T follicular helper cell (primary cell): ENCODE measurements at places on chromosomes 4 and X.

GRCh38 chr4:2804449-2804972 is 11.6 kb downstream of the SH3BP2 start:
- no peak for DNase-seq

DNA sequence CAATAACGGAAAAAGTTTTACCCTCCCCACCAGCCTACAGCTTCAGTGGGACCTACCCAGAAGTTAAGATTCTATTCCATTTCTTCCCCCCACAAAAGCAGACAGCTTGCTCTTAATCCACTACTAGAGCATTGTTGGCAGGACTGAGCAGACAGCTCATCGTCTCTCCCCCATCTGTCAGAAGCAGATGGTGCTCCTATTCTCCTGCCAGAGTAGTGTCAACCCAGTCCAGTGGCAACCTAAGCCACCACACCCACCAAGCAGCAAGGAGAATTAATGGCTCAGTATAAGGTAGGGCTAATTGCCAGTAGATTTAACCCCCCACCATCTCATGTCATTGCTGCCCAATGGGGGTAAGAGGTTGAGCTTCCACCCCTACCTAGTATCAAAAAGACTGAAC is 62.0 kb downstream of the AWAT2 start:
- no peak for DNase-seq

- peak; percentile 10 for DNase-seq
Measured at GRCh38 chrX:135112096-135112729, 8.1 kb downstream of the ETDB start.

DNA sequence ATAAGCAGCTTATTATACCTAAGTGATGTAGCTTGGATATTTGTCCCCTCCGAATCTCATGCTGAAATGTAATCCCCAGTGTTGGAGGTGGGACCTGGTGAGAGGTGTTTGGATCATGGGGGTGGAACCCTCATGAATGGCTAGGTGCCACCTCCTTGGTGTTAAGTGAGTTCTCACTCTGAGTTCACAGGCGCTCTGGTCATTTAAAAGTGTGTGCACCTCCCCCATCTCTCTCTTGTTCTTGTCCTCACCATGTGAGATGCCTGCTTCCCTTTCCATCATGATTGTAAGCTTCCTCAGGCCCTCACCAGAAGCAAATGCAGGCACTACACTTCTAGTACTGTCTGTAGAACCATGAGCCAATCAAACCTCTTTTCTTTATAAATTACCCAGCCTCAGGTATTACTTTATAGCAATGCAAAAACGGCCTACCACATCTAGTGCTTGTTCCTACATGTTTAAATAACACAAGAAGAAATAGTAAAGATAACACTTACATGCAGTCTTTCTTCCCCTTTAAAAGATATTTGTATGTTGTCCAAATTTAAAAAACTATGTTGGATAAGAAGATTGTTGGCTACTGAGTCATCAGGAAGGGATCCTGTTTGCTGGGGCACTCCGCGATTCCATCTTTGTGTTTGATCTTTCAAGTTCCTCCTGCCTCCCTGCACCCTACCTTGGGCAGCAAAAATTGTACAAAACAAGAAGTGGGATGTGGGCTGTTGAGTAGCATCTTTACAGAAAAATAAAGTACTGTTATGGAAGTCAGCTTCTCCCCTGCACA is 29.7 kb downstream of the PPP1R2C start:
- DNase-seq, result no peak

DNA sequence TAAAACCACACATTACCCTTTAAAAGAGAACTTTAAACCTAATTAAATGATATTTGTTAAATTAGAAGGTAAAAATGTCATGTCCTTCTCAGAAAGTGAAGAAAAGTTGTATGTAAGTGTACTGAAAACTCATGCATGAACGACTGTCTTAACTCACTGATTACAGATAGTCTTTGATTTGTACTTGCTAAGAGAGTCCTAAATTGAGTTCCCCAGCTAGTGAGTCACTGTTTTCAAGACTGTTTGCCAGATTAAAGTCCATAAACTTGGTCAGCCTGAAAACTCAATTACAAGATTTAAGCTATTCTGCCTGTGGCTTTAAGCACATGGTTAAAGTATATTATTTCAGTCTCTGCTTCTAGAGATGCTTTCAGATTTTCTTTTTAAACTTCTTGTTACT is 124.9 kb upstream of the ZCCHC13 start:
- no peak for DNase-seq

GRCh38 chrX:118350706-118351105 is 4.8 kb downstream of the WDR44 start:
- no peak for DNase-seq

DNA sequence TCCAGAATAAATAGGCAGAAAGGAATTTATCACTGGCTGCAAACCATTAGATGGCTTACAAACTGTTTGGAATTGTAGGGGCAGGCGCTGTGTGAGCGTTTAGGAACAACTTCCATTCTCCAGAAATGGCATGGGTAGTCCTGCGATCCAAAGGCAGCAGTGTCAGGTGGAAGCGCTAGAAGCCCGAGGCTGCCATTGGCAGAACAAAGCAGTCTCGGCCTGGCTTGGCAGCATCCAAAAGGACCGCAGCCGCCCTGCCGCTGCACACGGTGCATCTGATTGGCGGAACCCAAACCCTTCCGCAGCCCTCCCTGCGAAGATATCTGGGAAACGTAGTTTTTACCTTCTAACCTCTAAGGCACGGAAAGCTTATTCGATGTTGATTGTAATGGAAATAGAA is 23.6 kb upstream of the YTHDC1 start:
- DNase-seq, result peak; percentile 37

DNA sequence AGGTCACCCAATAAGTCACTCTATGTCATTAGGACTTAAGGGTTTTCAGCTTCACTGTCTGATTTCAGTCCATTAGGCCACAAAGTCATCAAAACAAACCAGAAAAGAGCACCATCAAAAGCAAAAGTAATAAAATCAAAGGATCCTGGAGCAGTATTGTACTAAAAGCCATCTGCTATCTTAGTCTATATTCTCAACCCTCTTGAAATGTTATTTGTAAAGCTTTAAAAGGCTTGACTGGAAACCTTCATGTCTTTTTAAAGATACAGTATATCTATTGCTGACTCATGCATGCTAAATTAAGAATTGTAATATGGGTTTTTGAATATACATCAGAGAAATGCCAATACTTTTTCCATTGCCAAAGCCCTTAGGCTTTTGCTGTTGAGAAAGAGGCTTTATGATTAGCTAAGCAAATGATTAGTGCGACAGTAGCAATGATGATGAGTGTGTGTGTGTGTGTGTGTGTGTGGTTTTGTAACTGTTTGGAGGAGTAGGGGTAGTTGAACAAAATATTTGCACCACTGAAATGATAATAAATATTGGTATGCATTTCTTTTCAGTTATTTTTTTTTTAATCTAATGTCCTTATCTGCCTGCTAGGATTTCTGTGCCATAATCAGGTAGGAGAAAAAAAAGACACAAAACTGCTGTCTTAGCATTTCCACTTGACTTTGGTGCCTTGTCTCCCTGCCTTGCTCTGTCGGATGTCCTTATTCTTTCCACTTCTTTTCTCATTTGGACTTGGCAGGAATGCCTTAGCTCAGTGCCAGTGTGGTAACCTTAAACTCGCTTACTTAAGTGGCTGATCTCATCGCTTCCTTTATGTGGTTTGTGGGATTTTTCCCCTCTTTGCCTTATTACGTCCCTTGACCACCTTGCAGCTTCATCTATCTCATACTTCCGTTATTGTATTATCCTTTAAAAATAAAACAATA is 119.7 kb downstream of the PCDH7 start:
- DNase-seq, result no peak

DNA sequence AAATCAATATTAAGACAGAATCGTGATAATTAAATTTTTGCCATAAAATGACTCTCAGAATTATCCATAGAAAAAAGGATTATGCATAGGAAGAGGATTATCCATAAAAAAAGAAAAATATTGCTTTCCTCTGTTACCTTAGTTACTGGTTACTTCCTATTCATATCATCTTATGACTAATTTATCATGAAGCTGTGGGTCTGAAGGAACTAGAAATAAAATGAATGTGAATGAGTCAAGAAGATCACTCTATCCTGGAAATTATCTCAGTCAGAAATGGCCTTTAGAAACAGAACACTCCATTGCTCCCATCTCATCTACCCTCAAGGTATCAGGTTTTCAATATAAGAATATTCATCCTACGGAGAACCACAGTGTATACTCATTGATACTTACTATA is 19.4 kb downstream of the RPS6KA6 start:
- no peak for DNase-seq

- no peak for DNase-seq
Measured at GRCh38 chr4:151524610-151525009, 115.6 kb downstream of the FHIP1A start.

DNA sequence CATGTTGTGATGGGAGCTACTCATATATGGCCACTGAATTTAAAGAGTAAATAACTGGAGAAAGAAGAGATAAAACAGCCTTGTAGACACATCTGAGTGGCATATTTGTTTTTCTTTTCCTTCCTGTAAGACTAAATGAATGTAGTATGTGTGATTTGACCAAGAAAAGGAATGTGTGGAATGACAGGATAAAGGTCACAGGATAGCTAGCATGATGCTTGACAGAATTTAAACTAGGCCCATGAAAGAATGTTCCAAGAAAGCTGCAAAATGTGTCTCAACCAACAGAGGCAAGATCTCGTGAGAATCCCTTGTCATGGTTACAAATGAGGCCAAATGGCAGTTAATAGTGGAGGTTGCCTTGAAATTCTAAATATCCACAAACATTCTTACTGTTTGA is 137.0 kb downstream of the KCNIP4 start:
- DNase-seq, result no peak

DNA sequence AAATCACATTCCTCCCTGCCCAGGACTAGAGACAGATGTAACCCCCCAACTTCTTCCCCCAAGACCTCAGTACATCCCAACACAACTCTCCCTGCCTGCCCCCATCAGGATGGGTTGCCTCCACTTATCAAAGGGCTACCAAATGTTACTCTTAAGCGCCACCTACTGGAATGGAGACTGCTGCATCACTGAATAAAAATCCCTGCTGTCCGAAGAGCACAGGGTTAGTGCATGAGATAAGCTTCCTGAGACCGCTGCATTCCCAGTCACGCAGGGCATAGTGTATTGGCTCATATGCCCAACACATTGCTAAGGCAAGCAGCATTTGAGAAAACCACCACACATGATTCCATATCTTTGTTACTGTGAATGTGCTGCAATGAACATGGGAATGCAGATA is 544.5 kb downstream of the PPP4R3C start:
- DNase-seq, result no peak

GRCh38 chr4:3447431-3448395 is 5.9 kb downstream of the HGFAC start:
- DNase-seq, result no peak

DNA sequence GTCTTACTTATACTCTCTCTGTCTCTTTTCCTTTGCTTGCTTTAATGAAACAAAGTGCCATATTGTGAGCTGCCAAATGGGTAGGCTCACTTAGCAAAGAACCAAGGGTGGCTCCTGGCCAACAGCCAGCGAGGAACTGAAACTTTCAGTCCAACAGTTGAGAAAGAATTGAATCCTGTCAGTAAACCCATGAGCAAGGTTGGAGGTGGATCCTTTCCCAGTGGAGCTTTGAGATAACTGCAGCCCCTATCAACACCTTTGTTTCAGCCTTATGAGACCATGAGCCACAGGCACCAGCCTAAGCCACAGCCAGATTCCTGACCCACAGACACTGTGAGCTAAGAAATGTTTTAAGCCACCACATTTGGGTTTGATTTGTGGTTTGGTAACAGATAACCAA is 362.2 kb downstream of the PDGFC start:
- no peak for DNase-seq

DNA sequence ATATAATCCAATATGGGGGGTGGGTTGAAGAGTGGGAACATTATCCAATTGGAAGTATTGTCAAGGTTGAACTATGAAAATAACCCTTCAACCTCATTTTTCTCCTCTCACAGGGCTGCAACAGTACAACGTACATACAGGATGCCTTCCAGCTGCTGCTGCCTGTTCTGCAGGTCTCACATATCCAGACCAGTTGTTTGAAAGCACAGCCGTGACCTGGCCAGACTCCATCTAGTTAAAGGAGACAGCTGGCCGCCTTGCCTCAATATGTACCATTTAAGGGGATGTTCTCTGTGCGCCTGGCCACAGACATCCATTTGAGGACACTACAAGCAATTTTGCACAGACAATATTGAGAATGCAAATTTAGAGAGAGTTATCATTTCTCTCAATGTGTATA is 75.7 kb downstream of the FAM114A1 start:
- DNase-seq, result no peak

DNA sequence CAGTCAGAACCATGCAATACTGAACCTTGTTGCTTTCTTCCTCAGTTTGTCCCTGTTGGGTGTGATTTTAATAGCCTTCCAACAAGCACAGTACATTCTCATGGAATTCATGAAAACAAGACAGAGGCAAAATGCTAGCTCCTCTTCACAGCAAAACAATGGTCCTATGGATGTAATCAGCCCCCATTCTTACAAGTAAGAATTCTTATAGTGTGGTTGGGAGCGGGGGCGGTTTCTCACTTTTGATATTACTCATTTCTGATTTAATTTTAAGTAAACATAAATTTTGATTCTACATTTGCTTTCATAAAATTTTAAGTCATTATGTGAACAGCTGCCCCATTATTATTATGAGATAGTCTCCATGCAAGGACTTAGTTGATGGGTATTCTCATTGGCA is 80.8 kb upstream of the TLR2 start:
- DNase-seq, result no peak

DNA sequence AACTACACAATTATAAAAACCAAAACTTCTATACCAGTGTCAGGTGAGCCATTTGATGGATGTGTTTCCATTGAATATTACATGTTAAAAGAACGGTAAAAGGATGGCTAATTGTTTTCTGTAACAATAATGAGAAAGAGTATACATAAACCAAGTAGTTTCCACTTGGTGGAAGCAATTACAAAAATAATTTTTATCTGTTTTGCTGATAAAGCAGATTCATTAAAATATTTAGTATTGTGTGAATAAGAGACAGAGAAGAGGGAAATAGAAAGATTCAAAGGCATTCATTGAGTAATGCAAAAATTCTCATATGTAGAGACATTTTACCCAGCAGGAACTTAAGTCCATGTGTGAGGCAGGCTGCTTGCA is 95.7 kb downstream of the ANK2 start:
- no peak for DNase-seq

GRCh38 chrX:123648028-123648810 is 84.6 kb downstream of the THOC2 start:
- DNase-seq, result peak; percentile 7

DNA sequence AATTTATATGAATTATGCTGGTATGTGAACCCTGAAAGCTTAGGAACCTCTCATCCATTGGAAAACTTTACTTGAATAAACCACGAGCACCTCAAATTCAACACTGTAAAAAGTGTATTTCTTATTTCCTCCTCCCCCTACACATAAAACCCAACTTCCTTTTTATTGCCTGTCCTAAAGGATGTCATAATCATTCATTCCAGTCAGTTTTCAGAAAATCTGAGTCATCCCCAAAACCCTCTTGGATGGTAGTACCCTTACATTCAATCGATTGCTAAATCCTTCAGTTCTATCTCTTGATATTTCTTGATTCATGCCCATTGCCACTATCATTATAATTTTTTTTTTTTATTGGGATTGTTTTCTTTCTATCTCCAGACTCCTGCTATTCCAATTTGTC is 91.1 kb upstream of the ATP8A1 start:
- no peak for DNase-seq
